ENCODE measurements at places on chromosomes 6 and 20.

GRCh38 chr6:125507987-125508655 lies 206.4 kb upstream of the HDDC2 start:
- no peak for DNase-seq

DNA sequence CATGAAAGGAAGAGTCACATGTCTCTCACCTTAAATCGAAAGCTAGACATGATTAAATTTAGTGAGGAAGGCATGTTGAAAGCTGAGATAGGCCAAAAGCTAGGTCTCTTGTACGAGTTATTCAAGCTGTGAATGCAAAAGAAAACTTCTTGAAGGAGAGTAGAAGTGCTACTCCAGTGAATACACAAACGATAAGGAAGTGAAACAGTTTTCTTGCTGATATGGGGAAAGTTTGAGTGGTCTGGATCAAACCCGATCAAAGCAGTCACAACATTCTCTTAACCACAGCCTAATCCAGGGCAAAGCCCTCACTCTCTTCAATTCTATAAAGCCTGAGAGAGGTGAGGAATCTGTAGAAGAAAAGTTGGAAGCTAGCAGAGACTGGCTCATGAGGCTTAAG lies 1.9 kb upstream of the TPD52L1 start:
- no peak for DNase-seq

DNA sequence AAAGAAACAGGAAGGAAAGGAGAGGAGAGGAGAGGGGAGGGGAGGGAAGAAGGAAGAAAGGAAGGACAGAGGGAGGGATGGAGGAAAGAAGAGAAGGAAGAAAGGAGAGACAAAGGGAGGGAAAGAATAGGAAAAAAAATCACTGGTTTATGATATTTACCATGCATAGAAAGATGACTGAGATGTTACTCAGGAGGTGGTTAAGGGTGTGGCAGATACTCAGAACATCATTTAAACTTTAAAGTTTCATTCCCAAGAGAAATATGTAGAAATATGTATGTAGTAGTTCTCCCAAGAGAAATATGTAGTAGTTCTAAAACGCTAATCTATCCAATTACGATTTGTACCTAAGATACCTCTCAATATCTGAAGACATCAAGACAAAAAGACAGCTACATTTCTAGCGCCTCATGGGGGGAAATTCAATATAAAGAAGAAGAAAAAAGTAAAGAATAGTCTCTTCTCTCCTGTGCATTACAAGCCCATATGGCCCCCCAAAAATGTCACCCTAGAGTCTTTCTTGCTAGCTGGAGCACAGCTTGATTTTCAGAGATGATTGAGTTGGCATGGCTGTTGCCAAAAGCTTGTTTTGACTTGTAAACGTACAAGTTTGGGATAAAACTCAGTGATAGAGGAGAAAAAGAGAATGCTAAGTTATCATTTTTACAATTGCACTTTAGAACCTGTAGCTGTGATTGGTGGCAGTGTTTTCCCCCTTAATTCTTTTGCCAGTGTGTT lies 539.2 kb downstream of the CDH26 start:
- DNase-seq: no peak

DNA sequence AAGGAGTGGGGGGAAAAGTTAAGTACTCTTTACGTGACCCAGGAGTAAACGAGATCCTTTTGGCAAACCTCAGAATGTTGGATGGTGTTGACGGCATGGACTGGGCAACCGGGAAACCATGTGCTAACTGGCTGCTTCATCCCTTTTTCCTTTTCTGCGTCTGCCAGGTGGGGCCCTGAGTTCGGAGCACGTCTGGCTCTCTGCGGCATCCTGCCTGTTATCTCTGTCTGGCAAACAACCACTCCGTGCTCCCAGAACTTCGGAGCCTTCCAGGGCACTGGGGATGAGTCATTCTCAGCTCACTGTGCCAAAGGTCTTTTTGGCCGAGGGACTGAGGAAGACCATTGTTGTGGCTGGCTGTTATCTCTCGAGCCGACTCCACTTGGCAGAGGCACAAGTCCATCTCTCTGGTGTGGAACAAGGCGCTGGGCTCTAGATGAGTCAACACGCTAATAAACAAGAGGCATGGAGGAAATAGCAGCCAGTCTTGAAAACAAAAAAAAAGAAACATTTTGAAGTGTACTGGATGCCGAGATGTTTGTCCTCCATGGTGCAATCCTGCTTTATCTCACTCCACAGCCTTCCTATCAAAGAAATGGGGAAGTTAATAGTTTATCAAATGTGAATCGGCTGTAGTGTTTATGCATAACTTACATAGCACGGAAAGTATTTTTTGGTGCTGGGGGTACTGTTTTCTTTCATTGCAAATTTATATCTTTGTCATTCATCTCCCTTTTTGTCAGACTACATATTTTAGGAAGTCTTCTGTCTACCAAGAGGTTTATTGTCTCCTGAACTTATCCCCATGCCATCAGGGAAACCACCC lies 64.6 kb upstream of the TXNDC5 start:
- DNase-seq: peak; percentile 26

DNA sequence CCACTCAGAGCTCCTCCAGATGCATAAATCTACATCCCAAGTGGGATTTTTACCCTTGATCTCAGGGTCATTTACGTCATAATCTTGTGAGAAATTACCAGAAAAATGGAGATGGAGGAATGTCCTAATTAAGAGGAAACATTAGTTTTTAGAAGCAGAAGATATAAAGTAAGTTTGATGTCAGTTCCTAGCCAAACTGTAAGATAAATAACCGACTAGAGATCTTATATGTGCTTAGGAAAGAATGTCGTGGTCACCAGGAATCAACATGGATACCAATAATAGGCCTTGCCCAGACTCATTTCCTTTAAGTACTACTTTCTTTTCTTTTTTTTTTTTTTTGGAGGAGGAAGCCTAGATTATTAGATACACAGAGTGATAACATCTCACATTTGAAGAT lies 186.9 kb downstream of the UTRN start:
- no peak for DNase-seq

- DNase-seq: no peak
Observed at GRCh38 chr6:3307436-3307835, 48.7 kb downstream of the PSMG4 start.

- DNase-seq: peak; percentile 23
Observed at GRCh38 chr20:35329435-35330139, 37.4 kb upstream of the FAM83C start.

- DNase-seq: no peak
Observed at GRCh38 chr20:36591854-36592641, 13.5 kb upstream of the RAB5IF start.

- no peak for DNase-seq
Observed at GRCh38 chr20:52235129-52235528, 43.5 kb upstream of the ZFP64 start.

DNA sequence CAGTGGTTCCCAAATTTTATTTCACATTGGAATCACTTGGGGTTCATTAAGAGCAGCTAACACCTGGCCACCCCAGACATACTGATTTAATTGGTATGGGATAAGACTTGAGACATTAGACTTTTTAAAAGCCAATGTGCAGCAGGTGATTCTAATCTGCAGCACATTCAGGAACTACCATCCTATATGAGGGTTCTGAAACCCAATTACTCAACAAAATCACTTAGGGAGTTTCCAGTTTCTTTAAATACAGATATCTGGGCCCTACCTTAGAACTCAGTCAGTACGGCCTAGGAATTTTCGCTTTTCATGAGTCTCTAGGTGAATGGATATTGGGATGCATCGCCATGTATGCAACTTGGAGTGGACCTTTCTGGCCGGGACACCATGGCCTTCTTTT lies 24.0 kb upstream of the L3MBTL3 start:
- no peak for DNase-seq

GRCh38 chr6:12473494-12473893 lies 183.3 kb downstream of the EDN1 start:
- no peak for DNase-seq

GRCh38 chr6:133804265-133804664 lies 84.6 kb upstream of the TCF21 start:
- no peak for DNase-seq

GRCh38 chr6:71886184-71887005 lies at the start of gene RIMS1:
Gene RIMS1, plus strand, starts transcription at chr6:71886550. Its CDS starts 474 bp downstream, at chr6:71887024.
- no peak for DNase-seq

- no peak for DNase-seq
Observed at GRCh38 chr20:32918751-32919150, 60.0 kb downstream of the EFCAB8 start.

GRCh38 chr20:38395165-38395564 lies 40.0 kb downstream of the SNHG17 start:
- DNase-seq: no peak

DNA sequence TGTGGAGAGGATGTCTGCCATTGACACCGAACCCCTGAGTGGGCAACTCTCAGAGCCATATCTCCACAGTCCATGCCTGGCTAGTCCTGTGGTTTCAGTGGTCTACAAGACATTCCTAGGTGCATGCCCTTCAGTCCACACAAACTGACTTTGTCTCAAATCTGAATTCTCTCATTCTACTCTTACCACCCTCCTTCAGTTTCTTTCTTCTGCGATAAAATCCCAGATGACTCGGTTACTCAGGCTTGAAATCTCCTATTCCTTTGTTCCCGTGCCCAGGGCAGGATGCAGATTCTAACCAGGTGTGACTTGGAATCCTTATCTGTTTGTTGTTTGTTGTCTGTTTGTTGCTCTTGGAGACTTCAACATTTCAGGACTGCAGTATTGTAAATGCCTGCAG lies 9.3 kb downstream of the CDS2 start:
- no peak for DNase-seq

GRCh38 chr20:46315311-46315710 lies 7.0 kb upstream of the CDH22 start:
- no peak for DNase-seq

- no peak for DNase-seq
Observed at GRCh38 chr20:49394264-49394663, 88.2 kb downstream of the KCNB1 start.

DNA sequence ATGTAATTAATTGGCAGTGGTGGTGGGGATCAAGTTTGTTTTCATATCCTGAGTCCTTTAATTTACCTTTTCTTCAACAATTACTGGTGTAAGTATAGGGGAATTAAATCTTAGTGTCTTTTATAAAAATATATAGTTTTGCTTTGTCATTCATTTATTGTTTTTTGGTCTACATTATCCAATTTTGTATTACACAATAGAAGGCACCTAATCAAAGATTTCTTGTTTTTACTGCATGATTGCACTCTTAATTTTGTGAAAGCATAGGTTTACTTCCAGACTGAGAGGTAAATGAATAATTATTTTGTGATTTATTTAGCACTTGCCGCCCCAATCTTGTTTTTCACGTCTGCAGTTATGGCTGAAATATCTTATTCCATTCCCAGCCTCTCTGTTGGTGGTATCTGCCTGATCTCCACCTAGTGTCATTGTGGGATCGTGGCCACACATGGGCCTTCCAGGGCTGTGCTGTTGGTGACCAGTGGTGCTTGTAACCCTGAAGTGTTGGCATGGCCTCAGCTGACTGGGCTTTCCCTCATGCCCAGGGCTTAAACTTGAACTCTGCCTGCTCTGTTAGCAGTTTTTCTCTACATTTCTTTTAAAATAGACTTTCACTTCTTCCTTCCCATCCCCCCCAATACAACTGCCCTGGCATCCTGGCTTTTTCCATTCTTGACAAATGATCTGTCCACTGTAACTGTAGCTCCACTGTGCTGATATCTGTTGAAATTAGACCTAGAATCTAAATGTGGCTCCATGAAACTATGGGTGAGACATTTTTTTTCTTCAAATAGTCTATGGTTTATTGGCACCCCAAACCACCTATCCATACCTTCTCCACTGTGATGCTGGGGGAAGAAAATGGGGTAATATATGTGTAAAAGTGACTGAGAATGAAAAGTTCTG lies 24.8 kb downstream of the E2F3 start:
- DNase-seq: no peak

DNA sequence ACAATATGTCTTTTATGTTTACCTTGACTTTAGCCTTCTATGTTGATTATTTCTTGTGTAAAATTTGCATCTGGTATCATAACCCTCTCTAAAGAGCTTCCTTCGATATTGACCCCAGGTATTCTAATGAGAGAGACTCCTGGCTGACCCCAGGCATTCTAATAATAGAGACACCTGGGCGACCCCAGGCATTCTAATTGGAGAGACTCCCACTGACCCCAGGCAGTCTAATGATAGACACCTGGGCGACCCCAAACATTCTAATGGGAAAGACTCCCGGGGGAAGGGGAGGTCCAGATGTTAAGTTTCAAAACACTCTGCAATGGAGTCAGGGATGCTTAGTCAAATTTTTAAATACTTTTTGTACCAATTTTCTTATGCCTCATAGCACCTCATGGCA lies 726.4 kb downstream of the COL12A1 start:
- no peak for DNase-seq

- no peak for DNase-seq
Observed at GRCh38 chr6:149922642-149923326, at the start of gene RAET1G. Gene RAET1G, minus strand, starts transcription at chr6:149923121. Its CDS starts 111 bp downstream, at chr6:149923010.

GRCh38 chr20:53950031-53950430 lies 120.4 kb downstream of the BCAS1 start:
- no peak for DNase-seq

GRCh38 chr20:24912397-24913075 lies 36.5 kb upstream of the CST7 start:
- no peak for DNase-seq

GRCh38 chr6:138264372-138264880 lies 46.1 kb upstream of the PBOV1 start:
- no peak for DNase-seq

DNA sequence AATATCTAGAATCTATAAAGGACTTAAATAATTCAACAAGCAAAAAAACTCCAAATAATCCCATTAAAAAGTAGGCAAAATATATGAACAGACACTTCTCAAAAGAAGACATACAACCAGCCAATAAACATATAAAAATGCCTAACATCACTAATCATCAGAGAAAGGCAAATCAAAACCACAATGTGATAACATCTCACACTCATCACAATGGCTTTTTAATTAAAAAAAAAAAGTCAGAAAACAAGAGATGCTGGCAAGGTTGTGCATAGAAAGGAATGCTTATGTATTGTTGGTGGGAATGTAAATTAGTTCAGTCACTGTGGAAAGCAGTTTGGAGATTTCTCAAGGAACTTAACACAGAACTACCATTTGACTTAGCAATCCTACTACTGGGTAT lies 979.6 kb upstream of the MAP3K7 start:
- no peak for DNase-seq

DNA sequence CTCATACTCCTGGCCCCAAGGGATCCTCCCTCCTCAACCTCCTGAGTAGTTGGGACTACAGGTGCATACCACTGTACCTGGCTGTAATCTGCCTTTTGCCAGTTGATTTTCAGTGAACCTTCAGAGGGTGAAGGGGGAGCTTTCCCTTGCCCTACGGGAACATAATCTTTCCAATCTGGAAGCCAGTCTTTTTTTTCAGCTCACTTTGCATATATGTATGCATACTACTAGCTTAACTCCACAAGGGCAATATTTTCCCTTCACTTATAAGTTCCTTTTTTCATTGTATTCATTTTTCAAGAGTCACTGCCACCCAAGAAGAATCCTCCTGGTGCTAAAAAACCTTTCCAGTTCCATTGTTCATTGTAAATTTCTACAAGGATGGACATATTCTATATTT lies 53.4 kb upstream of the GCM1 start:
- no peak for DNase-seq

DNA sequence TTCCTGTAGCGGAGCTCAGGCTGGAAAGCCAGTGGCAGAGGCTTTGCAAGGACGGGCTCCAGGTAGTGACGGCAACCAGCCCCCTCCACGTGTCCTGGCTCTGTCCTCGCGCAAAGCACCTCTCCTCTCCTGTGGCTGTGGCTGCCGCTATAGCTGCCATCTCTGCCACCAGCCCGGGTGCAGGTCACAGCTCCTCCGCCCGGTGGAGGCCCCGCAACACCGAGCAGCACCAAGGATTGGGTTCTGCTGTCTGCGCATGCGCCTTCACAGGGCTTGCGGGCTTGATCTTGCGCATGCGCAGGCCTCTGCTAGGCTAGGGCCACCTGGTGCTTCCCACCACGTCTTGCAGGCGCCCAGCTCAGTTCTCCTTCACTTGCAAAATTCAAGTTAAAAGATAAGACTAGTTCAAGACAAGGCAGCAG lies 625.4 kb downstream of the QKI start:
- no peak for DNase-seq
